ENCODE measurements at places on chromosomes 3 and 15.

DNA sequence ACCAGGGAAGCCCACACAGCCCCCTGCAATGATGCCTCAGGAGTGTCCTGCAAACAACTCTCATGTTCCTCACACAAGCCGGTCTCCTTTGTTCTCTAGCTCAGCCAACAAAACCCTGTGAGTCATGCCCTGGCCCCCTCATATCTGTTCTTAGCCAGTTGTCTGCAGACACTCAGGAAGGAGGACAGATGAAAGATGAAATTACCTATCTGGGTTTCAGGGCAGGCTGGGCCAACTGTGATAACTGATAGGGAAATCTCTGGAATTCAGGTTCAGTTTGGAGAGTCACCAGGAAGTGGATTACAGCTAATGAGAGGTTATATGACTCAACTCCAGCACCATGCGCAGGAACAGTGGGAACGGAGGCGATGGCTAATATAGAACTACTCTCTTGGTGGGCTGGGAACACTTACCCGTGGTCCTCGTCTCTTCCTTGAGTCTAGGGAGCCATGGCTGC is 352.0 kb upstream of the ADAMTS9 start:
- DNase-seq = no peak

- no peak for DNase-seq
Observed at GRCh38 chr15:51232581-51232980, 105.8 kb downstream of the CYP19A1 start.

- DNase-seq = no peak
Observed at GRCh38 chr15:59063042-59063441, 41.9 kb upstream of the CCNB2 start.

- no peak for DNase-seq
Observed at GRCh38 chr15:89149501-89150101, 61.3 kb downstream of the ABHD2 start.

- DNase-seq = no peak
Observed at GRCh38 chr3:13164893-13165492, 91.8 kb upstream of the IQSEC1 start.

- DNase-seq = no peak
Observed at GRCh38 chr15:68407886-68408881, 23.8 kb downstream of the ITGA11 start.

All from NCI-H1105 treated with DMSO at 0.1 percent for 48 hours (cell line).